IPS DF 19.7 (cell line): ENCODE measurements at places on chromosomes 5 and 9.
A peak's percentile ranks its signal among the peaks of the same experiment; 100 is the strongest.

DNA sequence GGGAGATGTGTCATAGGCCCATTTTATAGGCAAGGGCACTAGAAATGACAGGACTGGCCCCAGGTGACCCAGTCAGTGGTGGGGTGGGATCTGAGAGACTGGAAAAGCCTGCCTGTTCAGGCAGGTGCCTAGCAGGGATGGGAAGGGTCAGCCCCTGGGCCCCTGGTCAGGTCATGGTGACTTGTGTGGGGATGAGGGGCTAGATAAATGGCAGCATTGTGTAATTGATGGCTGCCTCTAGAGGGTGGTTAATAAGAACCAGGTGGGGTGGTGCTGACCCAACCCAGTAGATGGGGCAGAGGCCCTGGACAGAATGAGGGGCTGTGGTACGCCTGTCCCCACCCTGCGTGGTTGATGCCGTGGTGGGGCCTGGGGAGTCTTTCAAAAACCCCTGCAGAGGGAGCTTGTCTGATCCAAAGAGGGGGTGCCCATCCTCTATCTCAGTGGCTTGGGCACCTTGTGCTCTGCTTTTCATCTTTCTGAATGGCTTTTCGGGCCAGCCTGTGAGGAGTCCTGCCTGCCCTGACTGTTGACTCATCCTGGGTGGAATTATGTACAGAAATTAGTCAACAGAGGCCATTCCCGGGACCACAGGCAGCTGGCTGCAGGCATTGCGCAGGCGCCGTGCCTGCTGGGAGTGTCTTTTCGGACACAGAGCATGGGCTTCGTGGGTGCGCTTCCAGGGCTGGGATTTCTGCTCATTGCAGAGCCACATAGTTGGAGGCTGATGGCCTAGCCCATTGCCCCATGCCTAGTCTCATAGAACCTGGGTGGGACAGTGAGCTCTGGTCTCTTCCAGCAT is 93.6 kb upstream of the PITX1 start:
- DNase-seq: no peak

- DNase-seq: no peak
These were observed 8.1 kb downstream of the FSD1L start for GRCh38 chr9:105455836-105456475.

DNA sequence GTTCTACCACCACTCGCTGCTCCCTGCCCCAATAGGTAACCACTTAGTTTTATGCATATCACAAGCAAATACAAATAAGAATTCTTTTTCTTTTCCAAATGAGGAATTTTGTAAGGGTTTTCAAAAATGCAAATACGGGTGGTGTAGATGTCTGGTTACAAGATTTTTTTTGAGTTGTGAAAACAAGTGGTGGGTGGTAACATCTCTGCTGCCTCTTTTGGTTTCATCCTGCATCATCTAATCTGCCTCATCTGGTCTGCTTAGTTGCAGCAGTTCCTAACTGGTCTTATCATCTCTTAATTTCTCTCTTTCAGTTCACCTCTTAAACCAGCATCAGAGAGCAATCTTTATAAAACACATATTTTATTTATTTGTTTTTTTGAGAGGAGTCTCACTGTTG is 5.3 kb downstream of the NFX1 start:
- no peak for DNase-seq

DNA sequence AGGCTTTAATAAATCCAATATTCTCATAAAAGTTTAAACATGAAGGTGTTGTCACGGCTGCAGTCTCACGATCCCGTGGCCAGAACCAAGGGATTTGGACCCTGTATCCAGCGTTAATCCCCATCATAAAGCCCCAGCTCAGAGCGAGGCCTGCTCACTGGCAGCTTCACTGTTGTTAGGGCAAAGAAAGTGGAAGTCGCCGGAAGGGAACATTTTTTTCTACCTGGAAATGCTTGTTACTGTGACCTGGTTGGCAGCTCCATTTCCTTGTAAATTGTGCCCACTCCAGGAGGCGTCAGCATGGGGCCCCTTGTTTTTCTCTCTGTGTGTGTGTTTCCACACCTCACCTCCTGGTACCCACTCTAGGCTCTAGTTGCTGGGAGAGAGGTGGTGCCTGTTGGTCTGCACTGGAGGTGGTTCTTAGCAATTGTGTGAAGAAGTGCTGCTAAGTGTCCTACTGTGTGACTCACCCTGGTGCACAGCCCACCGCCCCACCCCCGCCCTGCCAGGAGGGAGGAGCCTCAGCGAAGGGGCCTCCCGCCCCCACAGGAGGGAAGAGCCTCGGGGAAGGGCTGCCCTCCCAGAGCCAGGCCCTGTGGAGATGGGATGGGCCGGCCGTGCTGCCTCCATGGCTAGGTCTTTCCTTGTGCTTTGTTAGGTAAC is 105.1 kb downstream of the EHMT1 start:
- peak; percentile 35 for DNase-seq

- peak; percentile 47 for DNase-seq
These were observed 9.7 kb upstream of the SLC36A2 start for GRCh38 chr5:151357097-151357496.

GRCh38 chr9:89525446-89526374 is 27.8 kb upstream of the SEMA4D start:
- no peak for DNase-seq

- DNase-seq: no peak
These were observed 5.0 kb downstream of the S1PR3 start for GRCh38 chr9:88996046-88996920.

- DNase-seq: peak; percentile 50
These were observed 184.3 kb downstream of the CTNND2 start for GRCh38 chr5:11719888-11720481.

DNA sequence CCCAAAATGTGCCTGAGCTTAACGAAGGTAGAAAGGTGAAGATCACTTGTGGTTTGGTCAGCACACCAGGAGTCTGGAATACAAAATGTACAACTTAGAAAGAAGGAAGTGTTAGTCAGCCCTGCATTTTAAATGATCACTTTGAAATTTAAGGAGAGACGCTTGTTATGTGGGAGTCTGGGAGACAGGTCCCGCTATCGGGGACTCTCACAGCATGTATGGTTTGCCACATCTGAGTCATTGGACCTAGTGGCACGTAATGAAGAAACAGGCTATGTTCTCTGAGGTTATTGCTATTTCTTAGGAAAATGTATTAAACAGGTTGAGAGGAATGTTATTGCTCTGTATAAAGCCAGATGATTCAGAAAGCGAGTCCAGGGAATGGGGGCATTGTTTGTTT is 2362.5 kb upstream of the WWC1 start:
- no peak for DNase-seq
